Right lobe of liver (tissue), 6 donors: ENCODE measurements at places on chromosomes 1 and 21.

DNA sequence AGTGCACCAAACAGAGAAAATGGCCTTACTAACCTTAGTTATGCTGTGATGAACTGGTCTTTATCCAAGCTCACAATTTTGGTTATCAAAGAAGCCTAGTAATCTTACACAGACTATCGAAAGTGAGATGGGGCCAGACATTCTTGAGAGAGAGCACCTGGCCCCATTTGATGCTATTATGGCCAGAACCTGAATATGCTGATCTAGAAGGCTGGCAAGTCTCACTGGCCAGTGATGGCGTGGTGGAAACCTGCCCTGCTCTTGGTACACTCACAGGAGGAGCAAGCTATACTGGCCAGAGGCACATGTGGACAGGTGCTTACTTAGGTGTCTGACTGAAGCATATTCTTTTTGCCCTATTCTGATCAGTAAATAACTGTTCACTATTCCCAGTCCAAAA, 357.8 kb upstream of the ZRANB2 start:
- DNase-seq = no peak

- DNase-seq = no peak
Measured at GRCh38 chr21:44265734-44266270, 4.1 kb upstream of the DNMT3L start.

GRCh38 chr1:1917995-1918900, 831 bp downstream of the TMEM52 start:
- peak; percentile 54 for DNase-seq

GRCh38 chr1:77834771-77835334, 53.6 kb upstream of the NEXN start:
- no peak for DNase-seq

GRCh38 chr1:230909974-230910754, 41.8 kb upstream of the C1orf198 start:
- no peak for DNase-seq
